ENCODE measurements at places on chromosomes 1 and 21.

DNA sequence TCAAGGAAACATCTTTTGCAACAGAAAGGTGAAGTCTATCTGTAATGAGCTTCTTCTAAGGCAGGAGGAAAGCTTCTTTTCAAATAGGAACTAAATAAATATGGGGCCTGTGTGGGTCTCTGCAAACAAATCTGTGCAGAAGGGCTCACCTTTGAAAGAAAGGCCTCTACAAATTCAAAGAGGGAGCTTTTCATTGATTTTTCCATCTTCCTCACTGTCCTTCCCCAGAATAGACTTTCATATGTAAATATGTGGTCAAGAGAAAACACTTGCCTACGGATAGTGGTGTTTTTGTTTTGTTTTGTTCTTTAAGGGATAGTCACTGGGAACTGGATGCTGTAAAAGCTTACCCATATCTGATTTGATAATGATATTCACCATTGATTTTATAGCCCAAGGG is 223.4 kb downstream of the DSCAM start:
- no peak for DNase-seq

DNA sequence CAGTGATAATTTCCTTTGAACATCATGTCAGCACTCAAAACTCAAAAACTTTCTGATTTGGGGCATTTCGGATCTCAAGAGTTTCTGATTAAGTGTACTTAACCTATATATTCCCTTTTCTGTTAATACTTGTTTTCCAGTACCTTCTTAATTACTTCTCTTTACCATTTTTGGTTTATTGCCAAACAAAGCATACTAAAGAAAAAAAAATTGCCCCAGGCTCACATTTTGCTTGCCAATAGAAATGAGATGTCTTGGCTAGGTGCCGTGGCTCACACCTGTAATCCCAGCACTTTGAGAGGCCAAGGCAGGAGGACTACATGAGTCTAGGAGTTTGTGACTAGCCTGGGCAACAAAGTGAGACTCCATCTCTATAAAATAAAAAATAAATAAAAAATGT is 4.8 kb downstream of the PSMD4 start:
- DNase-seq = no peak

DNA sequence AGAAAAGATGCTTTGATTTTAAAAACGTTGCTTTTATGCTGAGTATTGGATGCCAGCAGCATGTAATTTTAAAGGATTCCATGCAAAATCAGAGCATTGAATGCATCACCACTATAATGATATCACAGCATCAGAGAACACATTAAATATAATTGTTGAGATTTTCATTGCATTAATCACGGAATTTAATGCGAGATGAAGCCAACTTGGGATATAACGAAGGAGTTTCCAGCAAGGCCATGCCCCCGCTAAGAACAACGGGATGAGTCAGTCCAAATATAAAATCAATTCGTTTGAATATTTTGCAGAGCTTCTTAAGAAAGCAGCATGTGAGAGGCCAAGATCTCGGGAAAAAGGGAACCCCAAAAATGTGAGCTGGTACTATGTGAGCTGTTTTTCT is 423.4 kb upstream of the CHRM3 start:
- no peak for DNase-seq

- no peak for DNase-seq
These were observed 10.3 kb upstream of the PROX1 start for GRCh38 chr1:213977486-213977842.

- no peak for DNase-seq
These were observed 9.3 kb upstream of the FCAMR start for GRCh38 chr1:206979379-206980043.

DNA sequence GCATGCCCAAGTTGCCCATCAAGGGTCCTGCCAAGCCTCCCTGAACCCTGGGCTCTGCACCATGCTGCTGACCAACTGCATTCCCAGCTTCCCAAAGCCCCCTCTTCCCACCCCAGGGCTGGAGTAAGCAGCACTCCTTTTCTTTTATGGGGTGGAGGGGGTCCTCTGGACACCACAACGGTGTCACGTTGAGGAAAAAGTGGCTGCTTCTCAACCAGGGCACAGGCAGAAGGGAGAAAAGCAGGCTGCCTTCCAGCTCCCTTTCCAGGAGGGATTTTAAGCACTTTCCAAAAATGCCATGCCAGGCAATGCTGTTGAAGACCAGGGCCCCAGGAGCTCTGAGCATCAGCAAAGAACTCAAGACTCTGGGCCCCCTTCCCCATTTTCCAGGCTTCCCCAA is 691 bp downstream of the RIMS3 start:
- DNase-seq = no peak
